A549 (cell line): ENCODE measurements at places on chromosomes 5 and 9.

DNA sequence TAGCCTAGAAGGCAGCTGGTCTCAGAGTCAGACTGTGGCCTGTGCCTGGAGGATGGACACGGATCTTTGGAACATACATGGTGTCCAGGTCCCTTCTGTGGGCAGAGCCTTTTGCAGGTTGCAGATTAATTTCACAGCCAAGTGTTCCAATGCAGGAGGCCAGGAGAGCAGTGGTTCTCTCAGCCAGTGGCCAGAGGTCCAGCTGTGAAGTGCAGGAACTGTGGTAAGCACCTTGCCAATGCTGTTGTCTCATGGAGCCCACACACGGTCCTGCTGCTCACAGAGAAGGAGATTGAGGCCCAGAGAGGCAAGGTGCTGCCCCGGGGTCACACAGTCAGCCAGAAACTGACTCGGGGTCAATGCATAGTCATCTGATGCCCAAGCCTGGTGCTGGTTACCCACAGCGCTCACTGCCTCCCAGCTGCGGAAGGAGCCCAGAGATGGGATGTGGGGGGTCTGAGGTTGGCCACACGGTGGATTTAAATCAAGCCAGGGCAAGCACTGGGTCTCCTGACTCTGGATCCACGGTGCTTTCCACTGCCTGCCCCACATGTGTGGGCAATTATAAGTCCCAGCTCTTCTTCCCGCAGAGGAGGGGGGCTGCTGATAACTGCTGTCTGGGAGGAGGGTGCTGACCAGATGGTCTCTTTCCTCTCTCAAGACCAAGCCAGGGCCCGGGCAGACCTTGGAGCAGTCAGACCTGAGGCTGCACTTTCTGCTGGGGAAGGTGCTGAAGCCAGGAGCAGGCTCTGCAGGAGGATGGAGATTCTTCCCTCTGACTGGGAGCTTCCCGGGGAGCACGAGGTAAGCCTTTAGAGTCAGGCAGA is 2.8 kb downstream of the PDGFRB start:
- DNase-seq = no peak

DNA sequence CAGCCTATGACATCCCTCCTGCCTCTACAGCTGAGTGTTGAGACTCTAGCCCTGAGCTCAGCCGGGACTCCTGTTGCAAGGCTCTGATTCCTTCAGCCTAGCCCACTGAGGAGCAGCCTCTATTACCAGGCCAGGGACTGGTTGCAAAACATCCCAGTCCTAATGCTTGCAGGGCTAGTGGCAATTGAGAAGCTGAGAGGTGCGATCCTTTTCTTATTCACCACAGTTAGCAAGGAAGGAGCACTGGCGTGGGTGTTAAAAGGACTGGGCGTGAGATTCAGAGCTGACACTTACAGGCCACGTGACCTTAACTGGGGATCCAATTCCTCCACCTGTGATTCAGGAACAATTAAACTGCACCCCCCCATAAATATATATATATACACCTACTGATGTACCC is 58.8 kb downstream of the GARNL3 start:
- DNase-seq = no peak

DNA sequence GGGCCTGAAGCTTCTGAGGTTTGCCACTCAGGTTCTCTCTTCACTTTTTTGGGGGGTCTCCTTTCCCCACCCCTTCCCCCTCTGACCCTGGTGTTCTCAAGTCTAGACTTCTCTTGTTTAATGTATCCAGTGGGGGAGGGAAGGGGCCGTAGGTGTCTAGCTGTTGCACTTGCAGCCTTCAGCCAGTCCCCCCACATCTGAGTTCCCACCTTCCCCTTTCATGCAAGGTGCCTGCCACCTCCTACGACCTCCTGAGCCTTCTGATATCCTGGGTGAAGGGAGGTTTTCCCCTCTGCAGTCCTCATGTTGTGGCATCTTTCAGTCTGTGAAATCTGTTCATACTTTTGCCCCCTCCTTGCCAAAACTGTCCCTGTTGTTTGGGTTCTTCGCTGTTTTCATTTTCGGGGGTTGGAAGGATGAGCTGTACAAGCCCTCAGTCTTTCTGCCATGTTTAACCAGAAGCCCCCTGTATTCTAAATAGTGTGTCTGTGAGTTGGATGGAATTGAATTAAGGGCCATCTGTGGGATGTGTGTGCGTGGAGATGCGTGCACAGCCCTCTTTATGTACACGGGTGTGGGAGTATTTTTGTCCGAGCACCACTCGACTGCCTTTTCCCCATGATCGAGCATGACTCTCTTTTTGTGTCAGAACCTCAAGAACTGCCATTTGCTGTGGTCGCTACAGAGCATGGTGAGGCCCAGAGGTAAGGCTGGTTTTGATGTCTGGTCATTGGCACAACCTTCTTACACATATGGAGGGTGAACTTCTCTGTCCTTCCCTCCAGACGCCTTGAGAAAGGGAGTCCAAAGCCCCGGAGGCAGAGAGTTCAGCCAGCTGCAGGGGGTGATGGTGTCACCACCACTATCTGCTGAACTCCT is 23.6 kb downstream of the PRRC2B start:
- DNase-seq = no peak

- no peak for DNase-seq
Observed at GRCh38 chr9:98763986-98764745, 32.2 kb downstream of the ANKS6 start.

DNA sequence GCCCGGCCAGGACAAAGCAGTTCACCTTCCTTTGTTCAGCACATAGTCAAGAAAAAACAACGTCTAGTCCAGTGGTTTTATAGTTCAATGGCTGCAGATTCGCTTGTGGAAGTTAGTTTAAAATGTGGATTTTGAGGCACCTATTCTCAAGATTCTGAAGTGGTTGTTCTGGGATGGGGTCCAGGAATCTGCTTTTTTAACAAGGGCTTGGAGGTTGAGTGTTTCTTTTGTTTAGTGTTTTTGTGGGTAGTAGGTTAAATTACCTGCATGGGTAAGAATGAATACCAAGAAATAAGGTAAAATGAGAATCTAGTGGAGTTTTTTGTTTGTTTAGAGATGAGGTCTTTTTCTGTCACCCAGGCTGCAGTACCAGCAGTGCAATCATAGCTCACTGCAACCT is 28.4 kb upstream of the NADK2 start:
- no peak for DNase-seq

DNA sequence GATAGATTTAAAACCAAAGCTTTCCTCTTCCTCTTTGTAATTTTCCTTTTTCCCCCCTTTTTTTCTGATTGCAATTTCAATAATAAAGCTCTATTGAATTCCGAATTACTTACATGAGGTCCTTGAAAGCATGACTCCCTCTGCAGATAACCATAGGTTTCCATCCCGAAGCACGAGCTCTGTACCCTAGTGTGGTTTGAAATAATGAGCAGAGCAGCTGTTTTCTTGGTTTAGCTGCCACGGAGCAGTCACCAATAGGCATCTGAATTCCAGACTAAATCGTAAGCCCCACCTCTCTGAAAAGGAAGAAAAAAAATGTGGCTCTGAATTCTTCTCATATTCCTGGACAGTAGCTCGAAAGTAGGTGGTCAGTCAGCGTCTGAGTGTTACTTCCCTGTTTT is 18.5 kb upstream of the GNE start:
- peak; percentile 28 for DNase-seq

- no peak for DNase-seq
Observed at GRCh38 chr5:146218168-146218567, 14.8 kb downstream of the RBM27 start.

DNA sequence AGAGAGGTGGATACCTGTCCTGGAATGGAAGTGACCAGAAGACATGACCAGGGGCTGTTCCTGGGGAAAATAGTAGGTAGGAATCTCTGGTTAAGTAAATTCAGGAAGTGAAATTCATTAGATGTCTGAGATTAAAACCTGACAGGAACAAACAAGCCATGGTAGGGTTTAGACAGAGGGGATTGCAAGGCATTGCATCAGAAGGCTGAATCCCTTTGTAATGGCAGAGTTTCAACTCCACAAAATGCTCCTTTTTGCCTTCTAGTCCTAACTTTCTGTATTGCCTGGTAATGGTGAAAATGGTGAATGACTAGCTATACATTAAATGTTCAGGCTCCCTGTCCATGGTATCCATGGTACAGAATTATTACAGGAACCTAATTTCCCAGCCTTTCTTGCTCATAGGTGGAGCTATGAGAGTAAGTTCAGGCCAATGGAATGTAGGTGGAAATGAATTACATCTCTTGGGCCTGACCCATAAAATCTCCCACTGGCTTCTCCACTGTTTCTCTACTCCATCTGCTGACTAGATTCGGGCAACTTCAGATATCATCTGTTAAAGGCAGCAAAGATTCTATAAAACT is 113.4 kb upstream of the CNTLN start:
- DNase-seq = no peak

- DNase-seq = no peak
Observed at GRCh38 chr9:27768781-27769180, 195.5 kb upstream of the C9orf72 start.
